ENCODE measurements at places on chromosomes 13 and 19.

DNA sequence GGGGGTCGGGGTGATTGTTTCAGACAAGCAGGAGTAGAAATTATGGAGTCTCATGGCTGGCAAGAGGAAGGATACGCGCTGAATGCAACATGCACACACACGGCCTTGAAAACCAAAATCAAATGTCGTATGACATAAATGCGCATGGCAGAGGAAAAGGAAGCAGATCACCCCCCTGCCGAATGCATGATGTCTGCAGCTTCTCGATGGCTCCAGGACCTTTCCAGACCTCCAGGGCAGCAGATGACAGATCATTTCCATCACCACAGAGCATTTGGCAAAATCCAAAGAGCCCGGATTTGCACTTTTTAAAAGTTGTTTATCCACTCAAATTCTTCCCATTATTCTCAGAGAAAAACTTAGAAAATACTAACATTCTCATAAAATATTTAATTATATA lies 211.7 kb downstream of the NHLRC3 start:
- DNase-seq = no peak

DNA sequence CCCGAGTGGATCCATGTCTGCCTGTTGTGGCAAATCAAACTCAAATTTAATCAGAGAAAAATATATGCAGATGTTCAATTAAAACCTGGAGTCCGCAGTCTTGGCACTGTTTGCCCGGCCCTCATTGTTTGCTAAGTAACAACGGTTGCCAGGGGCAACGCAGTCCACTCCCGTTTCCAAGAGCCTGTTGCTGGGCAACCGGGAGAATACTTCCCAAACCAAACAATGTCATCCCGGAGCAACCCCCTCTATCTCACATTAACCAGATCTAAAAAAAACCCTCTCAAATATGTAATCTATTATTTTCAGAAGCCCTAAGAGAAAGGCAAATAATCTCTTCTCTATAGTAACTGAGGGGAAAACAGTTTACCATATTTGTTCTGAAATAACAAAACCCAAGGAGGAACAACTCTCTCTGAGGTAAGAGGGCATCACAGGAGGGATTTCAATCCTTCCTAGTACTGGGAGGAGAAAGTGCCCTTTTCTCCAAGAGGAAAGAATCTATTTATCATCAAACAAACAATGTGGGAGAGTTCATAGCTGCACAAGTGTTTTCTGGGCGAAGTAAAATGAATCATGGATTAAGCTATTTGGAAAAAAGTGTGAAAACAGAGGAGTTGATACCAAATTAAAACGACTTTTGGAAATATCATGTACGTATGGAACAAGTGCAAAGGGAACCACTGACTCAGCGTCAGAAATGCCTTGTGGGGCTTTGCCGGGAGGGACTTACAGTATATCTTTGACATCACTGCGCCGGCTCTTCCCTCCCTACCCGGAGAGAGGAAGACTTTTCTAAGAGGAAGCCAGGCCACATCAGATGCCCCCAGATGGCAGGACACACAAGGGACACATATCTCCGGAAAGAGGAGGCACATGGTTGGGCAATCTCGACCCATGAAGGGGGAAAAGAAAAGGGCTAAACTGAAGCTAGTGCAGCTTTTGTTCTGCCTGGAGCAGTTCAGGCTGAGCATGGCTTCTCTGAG lies 43.3 kb downstream of the RFX2 start:
- peak; percentile 94 for DNase-seq

GRCh38 chr19:45104658-45105349 lies 11.8 kb downstream of the PPP1R37 start:
- DNase-seq = no peak

- no peak for DNase-seq
These were observed 543.3 kb upstream of the SPRY2 start for GRCh38 chr13:80884056-80884785.

Measured in adipocyte (in vitro differentiated cells).